ENCODE measurements at places on chromosomes 12 and 14. TPM values are rescaled to one million over a fixed set of nuclear protein-coding genes. Genes with fewer than 3 reads are reported as not detected.

DNA sequence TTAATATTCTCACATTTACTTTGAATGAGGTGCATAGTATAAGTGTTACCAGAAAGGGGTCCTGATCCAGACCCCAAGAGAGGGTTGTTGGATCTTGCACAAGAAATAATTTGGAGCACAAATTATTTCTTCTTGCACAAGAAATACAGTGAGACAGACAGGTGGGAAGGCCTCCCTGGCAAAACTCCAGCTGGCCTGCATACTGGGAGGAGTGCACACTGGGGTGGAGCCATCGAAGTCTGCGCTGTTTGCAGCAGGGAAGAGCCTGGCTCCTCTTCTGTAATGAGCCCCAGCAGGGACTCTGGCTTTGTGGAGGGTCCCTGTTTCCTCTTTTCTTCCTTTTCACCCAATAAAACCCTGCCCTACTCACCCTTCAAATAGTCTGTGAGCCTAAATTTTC lies 141.6 kb downstream of the GLT1D1 start:
- DNase-seq = no peak

DNA sequence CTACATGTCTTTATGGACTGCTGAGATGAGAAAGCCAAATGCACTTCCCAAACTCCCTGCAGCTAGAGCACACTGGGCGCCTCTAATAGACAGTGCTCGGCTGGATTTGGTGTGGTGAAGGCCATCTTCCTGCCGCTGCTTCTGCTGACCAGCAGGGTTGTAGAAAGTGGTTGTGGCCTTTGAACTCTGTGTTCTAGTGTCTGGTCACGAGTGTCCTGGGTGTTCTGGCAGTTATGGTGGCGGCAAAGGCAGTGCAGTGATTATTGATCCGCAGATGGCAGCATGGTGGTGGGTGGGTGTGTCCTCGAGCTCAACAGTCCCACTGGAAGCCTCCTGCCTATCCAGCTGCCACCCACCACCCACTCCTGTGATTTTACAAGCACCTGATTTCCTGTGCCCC lies 43.4 kb downstream of the SMIM41 start:
- DNase-seq = no peak

DNA sequence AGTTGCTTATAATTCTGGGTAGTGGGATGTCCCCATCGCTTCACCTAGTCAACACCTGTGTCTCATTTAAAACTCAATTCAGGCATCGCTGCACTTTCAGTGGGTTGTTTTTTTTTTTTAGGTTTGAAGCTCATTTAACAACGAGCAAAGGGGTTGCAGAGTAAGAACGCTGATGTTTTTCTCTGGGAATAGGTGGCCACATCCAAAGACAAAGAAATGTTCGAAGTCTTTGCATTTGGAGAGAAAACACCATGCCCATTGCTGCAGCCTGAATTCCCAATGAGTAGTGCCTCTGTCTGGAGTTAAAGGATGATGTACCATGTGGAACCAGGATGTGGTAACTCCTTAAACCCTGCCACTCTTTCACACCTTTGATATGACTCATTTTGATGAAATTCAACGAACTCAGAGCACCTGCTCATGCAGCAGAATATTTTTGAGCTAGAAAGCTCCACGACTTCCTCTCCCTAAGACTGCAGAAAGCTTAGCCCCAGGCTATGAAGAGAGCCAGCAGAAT lies 35.1 kb upstream of the BATF start:
- DNase-seq = no peak

DNA sequence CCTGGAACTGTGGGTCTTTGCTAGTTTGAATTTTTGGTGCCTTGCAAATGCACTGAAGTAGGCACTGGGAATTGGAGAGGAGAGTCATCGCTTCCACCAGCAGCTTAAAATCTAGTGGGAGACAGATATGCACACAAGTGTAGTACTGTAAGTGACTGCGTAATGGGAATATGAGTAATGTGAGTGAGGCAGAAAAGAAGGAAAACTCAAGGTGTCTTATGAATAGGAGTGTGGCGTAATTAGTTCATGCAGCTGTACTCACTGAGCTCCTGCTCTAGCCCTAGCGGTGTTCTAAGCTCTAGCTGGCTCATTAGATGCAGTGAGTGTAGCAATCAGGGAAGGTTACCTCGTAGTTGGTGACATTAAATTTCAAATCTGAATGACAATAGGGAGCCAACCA lies 2.8 kb downstream of the TCP11L2 start:
- DNase-seq = no peak

DNA sequence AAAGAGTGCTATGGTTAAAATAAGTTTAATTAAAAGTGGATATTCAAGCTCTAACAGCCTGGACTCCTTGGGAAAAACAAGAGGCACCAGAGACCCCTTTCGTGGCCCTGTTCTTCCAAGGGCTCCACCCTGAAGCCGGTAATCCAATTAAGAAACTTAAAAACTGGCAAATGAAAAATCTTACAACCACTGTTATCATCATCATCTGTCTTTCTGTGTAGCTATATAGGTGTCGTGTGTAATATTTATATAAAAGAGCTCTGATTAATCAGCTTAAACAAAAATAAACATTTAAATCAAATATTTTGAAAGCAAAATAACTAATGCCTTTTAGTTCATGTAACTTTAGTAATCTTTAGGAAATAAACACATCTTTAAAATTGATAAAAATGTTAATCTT lies 4.5 kb downstream of the ATF1 start:
- DNase-seq = no peak

- no peak for DNase-seq
These were observed 13.1 kb downstream of the CFAP54 start for GRCh38 chr12:96502477-96502876.

DNA sequence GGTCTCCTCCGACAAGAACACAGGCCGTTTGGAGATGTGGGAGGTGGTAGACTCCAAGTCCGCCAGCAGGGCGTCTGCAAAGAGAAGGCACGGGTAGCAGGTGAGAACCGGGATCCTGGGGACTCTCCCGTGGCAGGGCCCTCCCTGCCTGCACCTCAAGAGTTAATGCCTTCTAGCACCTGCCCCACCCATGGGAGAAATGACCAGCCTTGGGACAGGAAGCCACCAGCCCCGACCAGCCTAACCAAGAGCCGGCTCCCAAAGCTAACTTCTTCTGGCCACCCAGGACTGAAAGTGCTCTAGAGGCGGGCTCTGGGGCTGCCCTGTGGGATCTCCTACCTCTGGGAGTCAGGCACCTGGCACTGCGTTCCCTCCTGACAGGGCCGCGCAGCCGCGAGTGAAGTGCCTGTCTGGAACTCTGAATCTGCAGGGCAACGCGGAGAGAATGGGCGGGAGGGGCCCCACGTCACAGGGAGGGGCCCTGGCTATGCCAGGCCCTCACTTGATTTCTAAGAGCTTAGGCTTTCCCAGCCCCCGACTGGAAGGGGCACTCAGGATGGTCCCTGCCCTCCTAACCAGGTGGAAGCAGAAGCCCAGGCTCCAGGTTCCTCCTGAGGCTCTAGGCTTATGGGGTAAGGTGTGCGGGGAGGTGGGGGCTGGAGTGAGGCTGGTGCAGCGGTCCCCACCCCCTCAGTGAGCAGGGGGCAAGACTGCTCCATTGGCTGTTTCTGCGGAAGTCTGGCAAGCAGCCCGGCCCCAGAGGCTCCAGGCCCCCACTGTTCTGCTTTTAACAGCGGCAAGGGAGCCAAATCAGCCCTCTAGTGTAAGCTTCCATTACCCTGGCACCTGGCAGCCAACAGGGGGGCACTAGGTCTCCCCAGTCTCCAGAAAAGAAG lies 23.6 kb upstream of the RPLP0 start:
- DNase-seq = peak; percentile 48

DNA sequence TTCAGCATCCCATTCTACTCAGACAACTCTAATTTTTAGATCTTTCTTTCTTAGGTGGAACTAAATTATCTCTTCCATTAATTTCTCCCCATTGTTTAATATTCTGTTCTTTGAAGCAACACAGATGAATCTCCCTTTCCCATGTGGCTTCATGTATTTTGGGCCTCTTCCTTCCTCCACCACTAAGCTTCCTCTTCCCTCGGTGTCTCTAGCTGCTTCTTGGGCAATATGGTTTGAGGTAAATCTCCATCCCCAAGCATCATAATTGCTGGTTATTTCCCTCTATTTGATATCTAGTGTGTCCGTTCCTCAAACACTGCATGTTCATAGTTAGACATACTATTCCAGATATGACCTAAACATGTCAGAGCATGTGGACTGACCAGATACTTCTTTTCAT lies 119.2 kb downstream of the PELI2 start:
- no peak for DNase-seq

GRCh38 chr12:50049254-50050118 lies 7.9 kb upstream of the ASIC1 start:
- no peak for DNase-seq

DNA sequence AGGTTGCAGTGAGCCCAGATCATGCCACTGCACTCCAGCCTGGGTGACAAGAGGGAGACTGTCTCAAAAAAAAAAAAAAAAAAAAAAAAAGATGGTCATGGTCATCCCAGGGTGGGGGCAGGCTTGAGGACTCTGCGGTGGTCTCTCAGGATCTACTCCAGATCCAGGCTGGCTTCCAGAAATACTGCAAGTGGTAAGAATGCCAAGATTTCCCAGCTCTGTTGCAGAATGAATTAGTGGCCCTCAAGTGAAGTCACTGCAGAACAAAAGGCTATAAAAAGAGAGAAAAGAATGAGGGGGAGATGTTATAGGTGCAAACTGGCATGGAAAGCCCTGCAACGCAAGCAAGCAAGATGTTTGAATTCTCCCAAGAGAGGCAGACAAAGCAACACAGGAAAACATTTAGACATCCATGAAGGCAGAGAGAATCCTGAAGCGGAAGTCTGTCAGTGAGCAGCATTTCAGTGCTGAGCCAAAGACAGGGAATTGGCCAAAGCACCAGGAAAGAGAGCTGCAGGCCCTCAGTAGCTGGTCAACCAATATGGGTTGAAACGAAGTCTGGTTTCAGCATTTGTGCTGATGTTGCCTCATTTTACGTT lies 31.9 kb upstream of the ETFBKMT start:
- DNase-seq = no peak

DNA sequence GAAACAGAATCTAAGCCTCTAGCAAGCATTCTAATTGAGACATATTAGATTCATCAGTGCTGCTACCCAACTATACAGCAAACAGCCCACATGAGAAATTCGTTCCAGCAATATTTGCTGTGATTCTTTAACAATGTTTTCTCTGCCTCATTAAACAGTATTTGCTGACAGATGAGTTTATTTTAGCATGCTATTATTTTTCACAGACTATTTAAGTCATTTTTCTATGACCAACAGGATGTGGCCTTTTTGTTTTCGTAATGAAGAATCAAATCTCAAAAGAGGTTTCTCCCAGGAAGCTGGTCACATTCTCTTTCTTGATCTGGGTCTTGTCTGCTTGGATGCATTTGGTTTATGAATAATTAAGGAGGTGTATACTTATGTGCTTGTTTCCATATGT lies 23.2 kb upstream of the SERPINA12 start:
- DNase-seq = no peak

DNA sequence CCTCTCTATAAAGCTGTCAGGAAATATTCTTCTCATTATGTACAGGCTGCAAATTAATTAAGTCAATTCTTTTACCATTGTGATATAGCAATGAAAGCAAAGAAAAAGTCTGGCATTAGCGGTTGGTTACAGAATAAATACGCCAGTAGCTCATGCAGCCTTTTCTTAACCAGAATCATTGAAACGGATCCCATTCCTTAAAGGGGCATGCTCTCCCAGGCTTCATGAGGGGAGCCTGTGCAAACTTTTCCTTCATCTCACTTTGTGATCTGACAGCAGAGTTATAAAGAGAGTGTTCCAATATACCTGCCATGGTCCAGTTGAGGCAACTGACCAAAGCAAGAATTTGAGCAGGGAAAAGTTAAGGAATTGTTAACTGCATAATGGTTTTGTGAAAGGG lies 337.7 kb downstream of the EMP1 start:
- no peak for DNase-seq

DNA sequence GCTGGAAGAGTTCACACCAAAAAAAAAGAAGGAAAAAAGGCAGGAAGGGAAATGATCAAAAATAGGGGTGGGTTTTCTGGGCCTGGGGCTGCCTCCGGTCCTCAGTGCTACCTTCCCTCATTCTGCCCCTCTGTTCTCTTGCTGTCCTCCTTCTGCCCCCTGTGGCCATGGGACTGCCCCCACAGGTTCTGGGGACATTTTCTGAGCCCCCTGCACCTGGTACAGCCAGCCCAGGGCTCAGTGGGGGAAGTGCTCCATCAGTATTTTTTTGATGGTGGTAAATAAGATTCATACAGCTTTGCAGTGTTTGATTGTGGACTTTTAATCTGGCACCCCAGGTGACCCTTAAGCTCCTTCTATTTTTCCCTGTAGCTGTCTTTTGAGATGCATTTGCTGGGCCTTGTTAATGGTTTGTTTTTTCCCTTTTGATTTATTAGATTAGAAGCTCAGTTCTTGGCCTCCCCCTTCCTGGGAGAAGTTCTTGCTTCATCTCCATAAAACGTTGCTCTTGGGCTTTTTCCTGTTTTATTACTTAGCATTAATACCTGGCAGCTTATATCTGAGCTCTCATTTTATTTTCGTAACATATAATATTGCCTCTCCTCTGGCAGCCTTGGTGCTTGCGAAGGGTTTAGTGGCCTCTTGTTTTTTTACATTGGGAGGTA lies 43.1 kb downstream of the CHST11 start:
- DNase-seq = no peak

GRCh38 chr14:85334316-85334715 lies 195.6 kb upstream of the FLRT2 start:
- DNase-seq = no peak

- peak; percentile 6 for DNase-seq
These were observed 6.6 kb downstream of the BEGAIN start for GRCh38 chr14:100580316-100581227.

DNA sequence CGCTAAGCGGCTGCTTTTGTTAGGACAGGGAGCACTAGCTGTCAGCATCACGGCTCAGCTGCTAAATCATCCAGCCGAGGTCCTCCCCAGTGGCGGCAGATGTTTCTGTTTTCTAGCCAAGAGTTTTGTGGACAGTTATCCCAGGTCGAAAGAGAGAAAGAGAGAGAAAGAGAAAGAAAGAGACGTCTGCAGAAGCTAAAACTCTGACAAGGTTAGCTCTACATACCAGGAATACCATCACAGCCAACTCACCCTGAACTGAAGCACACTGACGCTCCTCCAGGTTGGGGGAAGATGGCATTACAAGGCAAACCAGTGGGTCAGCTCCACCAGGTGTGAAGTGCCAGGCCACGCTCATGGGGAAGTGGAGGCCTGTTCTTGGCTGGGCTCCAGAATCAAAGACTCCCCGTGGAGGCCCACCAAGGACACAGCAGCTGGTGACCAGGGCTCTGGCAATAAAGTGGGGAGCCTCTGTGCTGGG lies 64.9 kb upstream of the DICER1 start:
- DNase-seq = no peak

GRCh38 chr14:104394409-104394851 lies 185.1 kb upstream of the C14orf180 start:
- DNase-seq = peak; percentile 10

The RNF10 gene
- 274 TPM for total RNA-seq

The C12orf50 gene
- total RNA-seq = not detected

The FIGNL2 gene
- 0.30 TPM for total RNA-seq

The ZNF410 gene
- total RNA-seq = 16.5 TPM

The FITM1 gene
- total RNA-seq = 148 TPM

The CABP1 gene
- 4.2 TPM for total RNA-seq

The ABCD2 gene
- total RNA-seq = 6.5 TPM

The RERGL gene
- total RNA-seq = 0.69 TPM

The MBIP gene
- 8.4 TPM for total RNA-seq

The IL31 gene
- not detected for total RNA-seq

The HSPA2 gene
- total RNA-seq = 34.0 TPM

The SLCO1A2 gene
- not detected for total RNA-seq
